SJCRH30 (cell line): ENCODE measurements at places on chromosomes 12 and 14.

DNA sequence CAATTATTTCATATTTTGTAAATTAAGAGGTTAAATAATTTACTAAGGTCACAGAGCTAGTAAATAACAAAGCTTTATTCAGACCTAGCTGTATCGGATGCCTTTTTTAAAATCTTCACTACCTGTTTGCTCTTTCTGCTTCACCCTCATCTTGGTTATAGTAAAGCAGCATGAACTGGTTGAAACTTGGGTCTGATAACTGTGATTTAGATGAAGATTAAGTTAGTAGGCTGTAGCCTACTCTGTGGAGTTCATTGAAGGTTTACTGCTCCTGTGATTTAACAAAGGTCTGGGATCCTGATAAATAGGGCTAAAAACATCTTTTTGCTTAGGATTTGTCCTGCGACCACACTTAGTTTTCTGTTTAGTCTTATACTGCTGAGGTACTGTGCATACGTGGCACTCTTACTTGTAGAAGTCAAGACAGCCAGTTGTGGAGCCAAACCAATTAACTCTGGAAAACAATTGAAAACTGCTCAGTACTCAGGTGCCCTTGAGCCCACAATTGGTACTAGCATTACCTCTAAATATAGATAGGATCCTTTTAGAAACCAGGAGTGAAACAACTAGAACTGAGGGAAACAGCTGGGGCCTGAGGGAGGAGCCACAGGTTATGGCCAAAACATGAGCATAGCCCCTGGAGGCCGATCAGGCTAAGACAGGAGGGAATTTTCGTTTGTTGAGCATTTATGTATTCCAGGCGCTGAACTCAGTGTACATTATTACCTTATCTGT, 2.3 kb downstream of the SPATS2 start:
- DNase-seq, result peak; percentile 85

DNA sequence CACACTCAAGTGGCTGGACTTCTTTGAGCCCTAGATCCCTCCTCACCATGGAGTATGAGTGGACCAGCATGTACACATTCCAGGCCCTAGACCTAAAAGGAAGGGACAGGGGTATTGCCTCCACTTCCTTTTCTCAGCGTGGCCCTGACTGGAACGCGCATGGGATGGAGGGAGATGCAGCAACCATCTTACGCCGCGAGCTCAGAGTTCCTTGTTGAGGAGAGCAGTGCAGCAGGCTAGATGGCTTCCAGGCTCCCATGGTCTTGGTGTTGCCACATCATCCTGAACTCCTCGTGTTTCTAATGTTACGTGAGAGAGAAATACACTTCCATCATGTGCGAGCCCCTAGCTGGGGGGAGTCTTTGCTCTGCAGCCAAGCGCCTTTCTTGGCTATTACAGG, 61.8 kb upstream of the DIO3 start:
- DNase-seq, result no peak

GRCh38 chr12:116558280-116559161, 660 bp upstream of the MAP1LC3B2 start:
- DNase-seq, result no peak

GRCh38 chr12:93056971-93057535, 128.0 kb upstream of the EEA1 start:
- DNase-seq, result no peak

DNA sequence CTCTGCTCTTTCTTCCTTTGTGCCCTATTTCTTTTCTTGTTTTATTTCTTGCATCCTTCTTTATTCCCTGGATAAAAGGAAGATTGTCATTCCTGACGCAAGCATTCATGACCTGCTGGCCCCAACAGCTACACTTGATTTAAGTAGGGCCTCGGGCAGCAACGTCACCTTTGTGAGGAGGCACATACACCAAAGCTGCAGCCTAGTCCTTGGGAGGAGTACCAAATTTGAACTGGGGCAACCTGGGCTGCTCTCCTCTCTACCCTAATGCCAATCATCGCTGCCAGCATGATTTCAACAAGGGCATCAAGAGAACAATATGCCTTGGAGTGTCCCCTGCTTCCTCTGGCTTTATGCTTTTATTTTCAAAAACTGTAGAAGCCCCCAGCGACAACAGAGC, 76.4 kb downstream of the C12orf50 start:
- DNase-seq, result no peak

- DNase-seq, result no peak
Observed at GRCh38 chr12:53808023-53808705, 56.4 kb upstream of the CISTR start.

DNA sequence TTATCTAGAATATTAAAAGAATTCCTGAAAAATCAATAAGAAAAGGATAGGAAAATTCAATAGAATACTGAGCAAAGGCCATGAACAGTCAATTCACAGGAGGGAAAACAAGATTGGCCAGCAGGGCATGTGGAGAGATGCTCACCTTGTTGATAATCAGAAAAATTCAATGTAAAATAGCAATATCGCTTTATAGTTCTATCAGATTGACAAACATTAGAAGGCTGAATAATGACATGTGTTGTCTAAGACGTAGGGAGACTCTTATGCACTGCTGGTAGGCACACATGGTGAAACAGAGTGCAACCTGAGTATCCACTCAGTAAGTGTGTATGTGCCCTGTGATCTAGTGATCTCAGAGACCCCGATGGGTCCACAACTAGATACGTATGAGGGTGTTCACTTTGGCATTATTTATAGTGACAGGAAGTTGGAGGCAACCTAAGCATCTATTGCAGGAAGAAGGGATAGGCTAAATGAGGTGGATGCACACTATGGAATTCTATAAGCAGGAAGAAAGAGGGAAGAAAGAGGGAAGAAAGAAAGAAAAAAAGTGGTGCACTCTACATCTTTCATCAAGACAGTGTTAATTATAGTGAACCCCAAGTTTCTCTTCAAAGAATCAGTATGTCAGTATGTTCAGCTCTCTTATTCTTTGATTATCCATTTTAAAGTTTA, 3.8 kb upstream of the ANKRD33 start:
- no peak for DNase-seq

DNA sequence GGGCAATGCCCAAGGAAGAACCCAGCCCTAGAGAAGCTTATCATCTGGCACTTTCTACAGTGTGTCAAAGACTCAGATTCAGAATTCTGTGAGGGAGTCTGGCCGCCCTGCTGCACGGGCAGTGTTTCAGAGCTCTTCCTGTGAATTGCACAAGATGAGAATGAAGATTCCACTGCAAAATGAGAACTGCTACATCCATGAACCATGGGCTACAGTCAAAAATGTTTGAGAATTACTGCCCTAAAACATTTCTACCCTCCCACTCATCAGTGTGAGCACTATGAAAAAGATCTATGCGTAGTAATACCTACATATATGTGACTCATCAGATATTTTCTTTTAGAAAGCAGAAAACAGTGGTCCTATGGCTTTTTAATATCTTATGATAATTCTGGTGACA, 104.0 kb downstream of the STAB2 start:
- no peak for DNase-seq

GRCh38 chr14:64062381-64063115, 209.7 kb downstream of the SYNE2 start:
- no peak for DNase-seq

DNA sequence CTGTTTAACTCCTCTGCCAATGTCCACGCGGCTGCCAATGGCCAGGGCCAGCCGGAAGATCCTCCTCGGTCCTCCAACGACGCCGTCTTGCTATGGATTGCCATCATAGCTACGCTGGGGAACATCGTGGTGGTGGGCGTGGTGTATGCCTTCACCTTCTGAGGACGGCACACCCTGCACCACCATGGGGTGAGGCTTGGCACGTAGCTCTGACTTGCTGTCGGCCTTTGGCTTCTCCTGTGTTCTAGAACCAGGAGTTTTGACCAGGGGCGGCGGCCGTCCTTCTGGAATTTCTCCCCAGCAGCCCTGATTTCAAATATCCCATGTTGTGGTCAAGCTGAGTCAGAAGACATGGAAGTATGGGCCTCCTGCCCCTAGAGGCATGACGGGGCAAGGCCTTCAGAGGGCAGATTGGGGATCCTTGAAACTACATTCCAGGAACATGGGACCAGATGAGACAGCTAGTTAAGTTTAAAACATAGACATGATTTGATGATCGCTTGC, 47.5 kb downstream of the C14orf132 start:
- no peak for DNase-seq
